Stimulated activated CD4-positive, alpha-beta T cell treated with anti-CD3 and anti-CD28 coated beads, Interleukin-1b, Interleukin-23, amount 100 ng/mL, for 24 hours (primary cell): ENCODE measurements at places on chromosomes 13 and 19.
A peak's percentile ranks its signal among the peaks of the same experiment; 100 is the strongest.

GRCh38 chr19:45553464-45553863 lies 31.1 kb downstream of the OPA3 start:
- DNase-seq, result no peak

- no peak for DNase-seq
Observed at GRCh38 chr19:34213283-34213682, 41.0 kb downstream of the LSM14A start.

DNA sequence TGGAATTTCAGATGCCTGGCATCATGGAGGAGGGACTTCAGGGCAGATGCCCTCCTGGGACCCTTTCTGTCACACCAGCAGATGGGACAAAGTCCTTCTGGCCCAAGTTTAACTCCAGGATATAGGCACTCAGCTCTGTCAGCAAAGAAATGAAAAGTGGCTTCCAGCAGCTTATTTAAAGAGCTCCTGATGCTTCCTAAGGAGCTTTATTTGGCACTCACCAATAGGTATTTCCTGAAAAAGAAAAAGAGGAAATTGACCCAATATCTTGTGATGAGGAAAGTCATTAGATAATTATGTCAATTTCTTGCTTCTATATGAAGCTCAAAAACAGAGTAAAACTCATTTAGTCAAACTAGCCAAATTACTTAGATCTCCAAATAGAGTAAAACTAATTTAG lies 224.6 kb downstream of the RAP2A start:
- no peak for DNase-seq

- no peak for DNase-seq
Observed at GRCh38 chr19:35329323-35329722, 336 bp downstream of the CD22 start.

GRCh38 chr19:35114353-35115176 lies 1.1 kb upstream of the FXYD3 start:
- peak; percentile 33 for DNase-seq

GRCh38 chr13:94431574-94431973 lies 47.9 kb downstream of the DCT start:
- DNase-seq, result no peak

GRCh38 chr19:17234911-17235299 lies 8.9 kb downstream of the OCEL1 start:
- no peak for DNase-seq

- no peak for DNase-seq
Observed at GRCh38 chr13:99477493-99477892, 23.8 kb upstream of the TM9SF2 start.

DNA sequence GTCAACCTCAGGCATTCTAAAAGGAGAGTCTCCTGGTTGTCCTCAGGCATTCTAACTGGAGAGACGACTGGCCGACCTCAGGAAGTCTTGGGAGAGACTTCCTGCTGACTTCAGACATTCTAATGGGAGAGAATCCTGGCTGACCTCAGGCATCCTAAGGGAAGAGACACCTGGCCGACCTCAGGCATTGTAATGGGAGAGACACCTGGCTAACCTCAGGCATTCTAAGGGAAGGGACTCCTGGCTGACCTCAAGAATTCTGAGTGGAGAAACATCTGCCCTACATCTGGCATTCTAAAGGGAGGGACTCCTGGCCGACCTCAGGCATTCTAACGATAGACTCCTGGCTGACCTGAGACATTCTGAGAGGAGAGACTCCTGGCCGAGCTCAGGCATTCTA lies 1353.3 kb downstream of the UQCRFS1 start:
- DNase-seq, result no peak

- DNase-seq, result no peak
Observed at GRCh38 chr13:99446242-99446641, 55.0 kb upstream of the TM9SF2 start.

DNA sequence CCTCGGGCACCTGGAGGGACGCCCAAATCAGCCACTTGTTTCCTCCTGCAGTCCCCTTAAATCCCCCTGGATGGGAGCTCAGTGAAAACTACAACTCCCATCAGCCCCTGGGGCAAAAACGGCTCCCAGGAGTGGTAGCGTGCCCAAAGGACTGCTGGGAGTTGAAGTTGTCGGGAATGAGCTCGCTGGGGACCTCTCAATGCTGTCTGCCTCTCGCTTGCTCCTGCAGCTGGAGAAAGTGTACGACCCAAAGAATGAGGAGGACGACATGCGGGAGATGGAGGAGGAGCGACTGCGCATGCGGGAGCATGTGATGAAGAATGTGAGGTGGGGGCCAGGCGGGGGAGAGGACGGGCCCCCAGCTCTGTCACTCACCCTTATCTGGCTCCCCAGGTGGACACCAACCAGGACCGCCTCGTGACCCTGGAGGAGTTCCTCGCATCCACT lies 14.7 kb upstream of the DHDH start:
- DNase-seq, result no peak

DNA sequence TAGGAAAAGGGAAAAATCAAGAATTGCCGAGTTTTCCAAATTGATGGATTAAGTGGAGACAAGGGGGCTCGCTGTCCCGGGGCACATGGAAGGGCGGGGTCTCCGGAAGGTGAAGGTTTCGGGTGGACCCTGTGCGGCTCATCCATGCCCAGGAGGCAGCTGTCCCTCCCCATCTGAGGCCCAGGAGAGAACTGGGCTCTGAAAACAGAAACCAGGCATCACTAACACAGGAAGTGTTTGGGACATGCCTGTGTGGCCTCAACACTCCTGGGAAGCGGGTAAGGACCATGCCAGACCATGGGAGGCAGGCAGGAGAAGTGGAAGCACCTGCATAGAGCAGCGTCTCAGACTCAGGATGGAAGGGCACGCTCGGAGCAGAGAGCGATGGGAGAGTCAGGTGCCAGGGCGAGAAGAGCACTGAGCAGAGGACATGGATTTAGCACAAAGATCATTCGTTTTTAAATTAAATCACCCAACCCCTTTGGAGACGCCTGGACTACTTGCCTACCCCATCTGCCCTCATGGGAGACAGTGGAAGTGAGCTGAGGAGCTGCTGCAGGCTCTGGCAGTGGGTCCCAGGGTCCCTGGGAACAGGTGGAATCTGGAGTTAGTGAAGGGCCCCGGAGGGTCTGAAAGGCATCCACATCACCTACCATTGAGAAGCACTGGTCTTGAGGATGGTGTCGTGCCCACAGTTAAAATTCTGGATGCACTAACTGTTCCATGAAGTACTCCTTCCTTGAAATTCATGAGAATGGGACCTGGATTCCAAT lies 183.2 kb upstream of the SOX1 start:
- DNase-seq, result no peak

DNA sequence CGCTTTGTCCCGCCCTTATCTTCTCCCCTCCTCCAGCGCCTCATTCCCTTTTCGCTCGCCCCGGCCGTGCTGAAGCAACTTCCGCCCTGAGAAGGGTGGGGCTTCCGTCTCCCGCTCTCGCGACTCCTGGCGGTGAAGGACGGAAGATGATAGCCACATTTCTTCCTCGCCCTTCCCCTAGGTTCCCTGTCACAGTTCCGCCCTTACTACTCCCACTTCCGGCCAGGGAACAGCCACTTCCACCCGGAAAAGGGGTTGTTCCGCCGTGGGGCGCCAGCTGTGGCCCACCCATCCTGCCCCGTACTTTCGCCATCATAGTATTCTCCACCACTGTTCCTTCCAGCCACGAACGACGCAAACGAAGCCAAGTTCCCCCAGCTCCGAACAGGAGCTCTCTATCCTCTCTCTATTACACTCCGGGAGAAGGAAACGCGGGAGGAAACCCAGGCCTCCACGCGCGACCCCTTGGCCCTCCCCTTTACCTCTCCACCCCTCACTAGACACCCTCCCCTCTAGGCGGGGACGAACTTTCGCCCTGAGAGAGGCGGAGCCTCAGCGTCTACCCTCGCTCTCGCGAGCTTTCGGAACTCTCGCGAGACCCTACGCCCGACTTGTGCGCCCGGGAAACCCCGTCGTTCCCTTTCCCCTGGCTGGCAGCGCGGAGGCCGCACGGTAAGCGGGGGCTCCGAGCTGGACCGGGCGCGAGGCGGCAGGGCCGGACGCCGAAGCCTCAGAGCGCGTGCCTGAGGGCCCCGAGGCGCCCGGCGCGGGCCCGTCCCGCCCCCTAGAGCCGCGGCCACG lies at the start of gene RPS19:
Gene RPS19, plus strand, starts transcription at position 638 of the 801 bp plus-strand sequence. CDS start 520 bp downstream, outside the sequence.
- peak; percentile 94 for DNase-seq

DNA sequence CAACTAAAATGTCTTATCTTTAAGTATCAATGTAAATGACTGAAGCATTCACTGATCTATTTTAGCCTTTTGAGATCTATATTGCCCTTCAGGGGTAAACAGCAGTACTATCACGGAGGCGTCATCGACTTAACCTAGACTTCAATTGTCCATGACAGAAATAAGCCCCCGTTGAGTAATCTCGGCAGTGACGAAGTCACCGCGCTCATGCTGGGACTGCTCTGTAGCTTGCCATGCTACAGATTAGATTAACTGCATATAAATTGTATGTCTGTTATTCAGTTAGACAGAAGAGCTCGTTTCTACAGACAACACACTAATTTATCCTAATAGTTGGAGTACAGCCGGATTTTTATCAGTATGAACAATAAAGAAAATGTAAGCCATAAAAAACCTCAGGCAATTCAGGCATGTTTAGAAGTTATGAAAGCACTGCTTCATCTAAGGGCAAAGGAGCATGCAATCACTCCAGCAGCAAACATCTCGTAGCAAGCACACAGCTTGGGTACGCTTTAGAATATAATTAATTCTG lies 56.6 kb downstream of the TUBGCP3 start:
- DNase-seq, result no peak

GRCh38 chr19:3801412-3802096 lies 15.4 kb upstream of the MATK start:
- peak; percentile 56 for DNase-seq

DNA sequence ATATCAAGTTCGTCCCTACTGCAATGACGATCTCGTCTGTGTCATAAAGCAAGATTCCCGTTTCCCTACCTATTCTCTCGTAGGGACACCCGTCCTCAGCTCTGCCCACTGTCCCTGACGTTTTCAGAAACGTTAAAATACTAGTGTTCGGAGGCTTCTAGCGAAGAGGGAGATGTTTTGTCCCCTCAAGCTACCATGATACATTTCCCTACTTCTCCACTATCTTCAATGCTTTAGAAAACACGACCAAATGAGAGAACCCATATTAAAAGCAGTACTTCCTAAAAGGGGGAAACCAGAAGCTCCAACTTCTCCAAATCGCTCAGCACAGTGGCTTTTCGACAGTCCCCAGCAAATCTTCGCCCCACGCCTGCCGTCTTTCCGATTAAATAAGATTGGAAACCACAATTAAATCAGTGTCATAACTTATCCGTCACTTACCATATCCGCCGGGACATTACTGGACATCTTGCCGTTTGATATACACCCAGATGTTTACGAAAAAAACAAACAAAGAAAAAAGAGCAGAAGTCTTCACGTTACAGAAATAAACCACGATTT lies 1.3 kb downstream of the UBL3 start:
- no peak for DNase-seq

GRCh38 chr13:31276421-31276820 lies 76.6 kb downstream of the B3GLCT start:
- DNase-seq, result no peak

- DNase-seq, result no peak
Observed at GRCh38 chr13:74977498-74977897, 504.5 kb downstream of the TBC1D4 start.

GRCh38 chr19:33906578-33907335 lies 110.1 kb downstream of the KCTD15 start:
- DNase-seq, result no peak

GRCh38 chr13:43528992-43529391 lies 257.8 kb downstream of the ENOX1 start:
- no peak for DNase-seq

DNA sequence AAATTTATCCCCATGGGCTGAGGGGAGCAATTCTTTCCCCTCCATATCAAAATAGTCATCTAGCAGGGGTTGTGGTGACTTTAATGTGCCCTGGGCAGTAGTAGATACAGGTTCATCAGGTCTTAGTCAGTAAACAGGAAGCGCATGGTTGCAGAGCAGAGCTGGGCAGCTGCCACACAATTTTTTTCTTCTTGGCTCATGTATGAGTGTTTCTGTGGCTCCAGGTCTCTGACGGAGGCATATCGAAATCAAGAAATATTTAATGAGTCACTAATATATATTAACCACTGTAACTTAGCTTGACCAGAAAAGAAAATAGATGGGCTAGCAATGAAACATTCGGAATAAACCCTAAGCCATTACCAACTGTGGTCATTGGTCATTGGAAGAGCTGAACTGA lies 68.4 kb upstream of the UBL3 start:
- DNase-seq, result no peak

GRCh38 chr13:111184458-111185401 lies 69.6 kb downstream of the ARHGEF7 start:
- no peak for DNase-seq

- no peak for DNase-seq
Observed at GRCh38 chr19:31459430-31459829, 110.2 kb upstream of the TSHZ3 start.

DNA sequence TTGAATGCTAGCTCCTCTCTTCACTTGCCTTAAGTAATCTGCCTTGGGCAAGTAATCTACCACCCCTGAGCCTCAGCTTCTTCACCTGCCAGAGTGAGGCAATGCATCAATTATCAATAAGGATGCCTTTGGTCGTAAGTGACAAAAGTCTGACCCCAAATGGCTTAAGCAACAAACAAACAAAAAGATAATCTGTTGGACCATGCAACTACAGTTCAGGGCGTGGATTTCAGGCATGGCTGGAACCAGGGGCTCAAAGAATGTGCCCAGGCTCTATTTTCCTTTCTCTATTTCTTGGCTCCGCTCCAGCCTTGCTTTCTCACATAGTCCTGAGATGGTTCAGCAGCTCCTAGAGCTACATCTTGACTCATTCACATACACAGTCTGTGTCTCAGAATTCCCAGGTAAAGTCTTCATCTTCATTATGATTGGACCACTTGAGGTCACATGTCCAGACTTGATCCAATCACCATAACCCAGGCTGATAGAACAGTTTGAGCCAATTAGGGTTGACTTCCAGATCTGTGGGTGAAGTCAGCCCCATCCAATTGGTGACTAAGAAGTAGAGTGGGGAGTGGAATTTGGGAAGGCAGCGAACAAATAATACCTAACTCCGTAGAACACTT lies 29.6 kb downstream of the ACSBG2 start:
- no peak for DNase-seq

DNA sequence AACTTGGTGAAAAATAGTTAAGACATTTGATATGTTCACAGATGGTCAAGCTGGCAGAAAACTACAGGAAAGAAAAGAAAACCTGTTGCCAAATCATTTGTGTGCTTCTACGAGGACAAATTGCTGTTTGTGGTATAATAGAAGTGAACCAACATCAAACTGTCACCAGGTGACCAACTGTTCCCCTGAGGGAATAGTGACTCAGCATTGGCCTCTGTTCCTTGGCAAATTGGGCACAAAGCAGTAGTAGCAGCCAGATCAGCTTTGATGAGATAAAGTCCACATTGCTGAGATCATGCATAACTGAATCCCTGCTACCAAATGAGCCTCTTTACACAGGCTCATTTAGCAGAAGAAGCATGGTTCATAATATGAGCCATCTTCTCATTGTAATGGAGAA lies 103.5 kb downstream of the POSTN start:
- DNase-seq, result no peak

- no peak for DNase-seq
Observed at GRCh38 chr13:36965767-36966166, 33.4 kb downstream of the ALG5 start.
